Smooth muscle cell of the brain vasculature (primary cell): ENCODE measurements at places on chromosomes 2 and 18.

DNA sequence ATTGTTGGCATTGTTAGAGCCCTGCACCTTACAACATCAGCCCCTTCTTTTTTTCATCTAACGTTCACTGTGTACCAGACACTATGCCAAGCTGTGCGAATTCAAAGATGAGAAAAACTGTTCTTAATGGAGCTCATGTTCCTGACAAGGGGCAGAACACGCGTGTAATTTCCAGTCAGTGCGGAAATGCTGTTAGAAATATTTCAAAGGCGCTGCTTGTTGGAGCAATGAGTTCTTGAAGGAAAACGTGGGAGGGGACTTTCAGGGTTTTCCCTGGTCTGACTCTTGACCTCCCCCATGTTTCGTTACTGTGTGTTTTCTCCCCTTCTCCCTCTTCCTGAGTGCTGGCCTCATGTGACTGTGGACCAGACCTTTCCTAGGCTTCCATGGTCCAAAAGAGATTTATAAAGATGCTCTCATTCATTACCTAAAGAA lies 1.5 kb downstream of the MTHFD2 start:
- DNase-seq: no peak

GRCh38 chr2:70823249-70823648 lies 2.9 kb upstream of the CLEC4F start:
- no peak for DNase-seq

DNA sequence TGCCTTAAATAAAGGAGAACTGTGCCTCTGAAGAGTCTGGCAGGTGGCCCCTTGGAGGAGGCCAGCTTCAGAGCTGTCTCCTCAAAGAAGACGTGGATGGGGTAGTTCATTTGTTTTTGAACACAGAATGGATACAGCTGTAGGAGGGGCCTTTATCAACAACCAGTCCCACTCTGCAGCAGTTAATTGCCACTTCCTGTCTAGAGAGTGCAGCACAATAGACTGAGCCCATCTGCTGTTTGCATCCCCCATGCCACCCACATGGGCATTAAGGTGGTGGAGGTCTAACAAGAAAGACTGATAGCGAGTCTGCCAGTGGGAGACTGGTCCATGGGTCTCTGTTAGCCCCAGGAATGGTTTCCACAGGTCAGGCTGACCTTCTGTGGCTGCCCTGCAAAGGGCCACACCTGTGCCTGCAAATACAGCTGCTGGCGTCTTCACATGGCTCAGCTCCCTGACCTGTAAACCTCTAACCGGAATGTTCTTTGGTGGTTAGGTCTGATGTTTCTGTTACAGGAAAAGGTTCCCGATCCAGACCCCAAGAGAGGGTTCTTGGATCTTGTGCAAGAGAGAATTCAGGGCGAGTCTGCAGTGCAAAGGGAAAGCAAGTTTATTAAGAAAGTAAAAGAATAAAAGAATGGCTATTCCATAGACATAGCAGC lies 153.3 kb upstream of the ITGA6 start:
- DNase-seq: no peak

- no peak for DNase-seq
Measured at GRCh38 chr2:44533508-44533907, 171.8 kb downstream of the CAMKMT start.

GRCh38 chr2:160408959-160409291 lies 84.7 kb downstream of the RBMS1 start:
- no peak for DNase-seq

DNA sequence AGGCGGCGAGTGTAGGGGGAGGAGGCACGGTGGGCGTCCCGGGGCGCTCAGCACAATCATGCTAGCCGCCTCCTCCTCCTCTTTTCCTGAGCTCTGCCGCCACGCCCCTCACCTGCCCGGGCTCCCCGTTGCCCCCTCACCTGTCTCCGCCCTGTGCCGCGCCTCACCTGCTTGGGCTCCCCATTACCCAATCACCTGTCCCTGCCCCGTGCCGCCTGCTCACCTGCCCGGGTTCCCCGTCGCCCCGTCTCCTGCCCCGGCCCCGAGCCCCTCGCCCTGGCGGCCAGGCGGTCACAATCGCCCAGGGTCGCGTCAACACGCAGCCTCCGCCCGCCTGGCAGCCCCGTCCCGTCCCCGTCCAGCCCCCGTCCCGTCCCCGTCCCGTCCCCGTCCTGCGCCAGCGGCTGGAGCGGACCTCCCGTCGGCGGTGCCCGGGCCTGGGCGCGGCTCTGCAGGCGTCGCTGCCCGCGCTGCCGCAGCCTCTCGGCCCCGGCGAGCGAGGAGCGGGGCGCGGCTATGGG lies at the start of gene DCDC2C:
DCDC2C (plus strand) TSS at position 340 of the 521 bp plus-strand sequence; CDS start at position 517, 177 bp downstream.
- no peak for DNase-seq

DNA sequence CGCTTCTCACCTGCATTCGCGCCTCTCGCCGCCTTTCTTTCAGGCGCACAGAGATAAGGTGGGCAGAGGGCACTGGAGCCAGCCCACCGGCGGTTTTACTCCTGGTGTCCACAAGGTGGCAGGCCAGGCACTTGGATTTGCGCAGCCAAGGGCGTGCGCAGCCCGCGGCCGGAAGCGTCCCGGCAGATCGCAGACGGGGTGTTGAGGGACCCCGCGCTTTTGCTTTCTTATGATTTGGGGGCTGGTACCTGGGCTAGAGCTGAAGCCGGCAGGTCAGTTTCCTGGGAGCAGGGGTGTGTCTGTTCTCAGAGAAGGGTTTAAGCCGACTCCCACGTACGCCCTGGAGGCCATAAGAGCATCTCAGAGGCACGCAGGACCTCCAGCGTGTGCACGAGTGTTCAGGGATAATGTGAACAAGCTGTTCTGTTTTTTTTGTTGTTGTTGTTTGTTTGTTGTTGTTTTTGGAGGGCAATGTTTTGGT lies 305.6 kb upstream of the CXCR4 start:
- peak; percentile 10 for DNase-seq

DNA sequence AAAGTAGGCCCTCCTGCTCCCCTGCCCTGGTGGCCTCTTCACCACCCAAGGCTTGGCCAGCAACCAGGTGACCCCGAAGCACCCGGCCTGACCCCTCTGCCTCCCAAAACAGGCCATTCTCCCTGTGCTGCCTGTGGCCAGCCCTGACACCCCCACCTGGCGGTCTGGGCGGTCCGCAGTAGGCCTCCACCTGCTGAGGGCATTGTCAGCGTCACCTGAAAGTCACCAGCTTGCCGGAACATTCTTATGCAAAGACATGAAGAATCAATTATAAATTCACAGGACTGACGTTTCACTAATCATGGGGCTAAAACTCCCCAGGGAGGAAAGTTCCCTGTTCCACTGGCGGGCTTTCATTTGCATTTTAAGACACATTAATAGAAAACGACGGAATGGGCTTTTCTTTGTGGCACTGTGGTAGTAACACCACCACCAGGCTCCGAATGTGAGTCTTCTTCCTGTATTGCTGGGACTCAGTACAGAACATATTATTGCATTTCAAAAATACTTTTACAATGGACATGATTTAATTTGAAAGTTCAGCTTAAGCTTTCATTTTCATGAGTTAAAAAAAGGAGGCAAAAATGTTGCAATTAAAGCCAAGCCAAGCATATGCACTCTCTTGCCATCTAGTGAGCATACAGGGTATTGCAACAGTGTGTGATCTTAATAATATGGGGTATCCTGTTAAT lies 57.4 kb downstream of the ADI1 start:
- peak; percentile 45 for DNase-seq

DNA sequence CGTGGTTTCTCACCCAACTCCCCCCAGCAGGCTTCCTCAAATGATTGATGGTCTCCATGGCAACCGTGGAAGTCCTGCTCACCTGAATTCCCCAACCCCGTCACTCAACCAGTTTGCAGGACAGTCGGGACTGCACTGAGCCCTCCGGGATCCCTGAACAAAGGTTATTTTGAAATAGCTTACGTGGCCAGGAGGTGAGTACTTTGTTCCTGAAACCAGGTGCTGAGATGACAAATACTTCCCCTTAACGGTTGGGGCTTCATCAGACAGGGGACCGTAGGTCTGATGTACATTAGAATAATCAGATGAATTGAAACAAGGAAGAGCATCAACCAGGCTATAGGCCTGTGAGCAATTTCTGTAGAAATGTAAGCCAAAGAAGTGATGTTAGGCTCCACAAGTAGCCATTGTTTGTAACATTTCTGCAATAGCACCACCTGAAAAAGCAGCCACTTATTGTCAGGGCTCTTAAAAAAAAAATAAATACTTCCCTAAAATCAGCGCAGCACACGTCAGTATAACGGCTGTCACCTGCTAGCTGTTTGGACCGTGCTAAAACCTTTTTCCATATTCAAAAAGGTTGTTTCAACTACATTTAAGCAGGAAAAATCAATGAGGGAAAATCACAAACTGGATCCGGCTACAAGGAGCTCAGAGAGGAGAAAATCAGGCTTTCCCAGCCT lies 206.4 kb upstream of the ID2 start:
- DNase-seq: no peak

DNA sequence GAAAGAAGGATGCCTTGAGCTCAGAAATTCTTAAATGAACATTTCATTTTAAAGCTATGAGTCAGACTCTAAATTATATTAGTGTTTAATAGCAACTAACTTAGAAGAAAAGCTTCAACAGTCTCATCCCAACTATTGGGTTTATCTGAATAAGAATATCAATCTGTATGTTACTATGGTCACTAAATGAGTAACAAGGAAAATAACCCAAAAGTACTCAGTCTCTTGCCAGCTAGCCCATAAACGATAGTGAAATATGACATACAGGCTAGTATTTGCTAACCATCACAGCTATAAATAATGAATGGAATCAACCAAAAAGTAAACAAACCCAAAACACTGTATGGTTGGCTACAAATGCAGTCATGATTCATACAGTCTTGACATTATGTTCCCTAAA lies 174.9 kb downstream of the RAB3GAP1 start:
- no peak for DNase-seq

- DNase-seq: no peak
Measured at GRCh38 chr2:237388036-237388435, 25.9 kb downstream of the COL6A3 start.
